Activated T-cell treated with anti-CD3 and anti-CD28 coated beads for 1 hour (primary cell): ENCODE measurements at places on chromosomes 11 and 22.

DNA sequence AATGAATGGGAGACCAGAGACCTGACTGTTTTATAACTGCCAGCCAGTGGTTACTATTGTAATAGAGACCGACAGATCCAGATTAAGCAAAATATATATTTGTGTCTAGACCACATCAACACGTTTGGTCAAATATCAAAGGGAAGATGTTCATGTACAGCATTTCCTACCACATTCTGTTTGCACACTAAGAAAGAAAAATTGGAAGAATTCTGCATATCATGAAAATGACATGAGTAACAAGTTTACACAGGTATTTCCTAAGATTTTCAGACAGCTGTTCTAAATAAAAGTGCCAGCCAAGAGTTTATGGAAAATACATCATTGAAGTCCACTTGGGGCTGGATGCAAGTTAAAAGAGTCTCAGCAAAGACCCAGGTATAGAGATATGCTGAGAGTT, 145.5 kb upstream of the ANO3 start:
- no peak for DNase-seq

DNA sequence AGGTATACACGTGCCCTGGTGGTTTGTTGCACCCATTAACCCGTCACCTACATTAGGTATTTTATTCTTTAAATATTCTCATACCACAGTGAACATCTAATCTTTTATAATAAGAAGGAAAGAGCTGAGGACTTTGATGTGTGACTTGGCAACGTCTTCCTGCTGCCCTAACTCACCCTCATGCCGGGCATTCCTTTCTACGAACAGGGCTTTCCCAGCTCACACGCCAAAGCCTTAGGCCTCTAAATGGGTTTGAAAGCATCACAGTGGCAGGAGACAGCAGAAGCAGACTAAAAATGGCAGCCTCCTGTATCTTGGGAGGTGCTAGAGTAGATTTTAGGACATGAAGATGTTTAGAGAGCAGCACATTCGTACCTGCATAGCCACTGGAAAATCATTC, 52.6 kb downstream of the CLTCL1 start:
- DNase-seq, result no peak

DNA sequence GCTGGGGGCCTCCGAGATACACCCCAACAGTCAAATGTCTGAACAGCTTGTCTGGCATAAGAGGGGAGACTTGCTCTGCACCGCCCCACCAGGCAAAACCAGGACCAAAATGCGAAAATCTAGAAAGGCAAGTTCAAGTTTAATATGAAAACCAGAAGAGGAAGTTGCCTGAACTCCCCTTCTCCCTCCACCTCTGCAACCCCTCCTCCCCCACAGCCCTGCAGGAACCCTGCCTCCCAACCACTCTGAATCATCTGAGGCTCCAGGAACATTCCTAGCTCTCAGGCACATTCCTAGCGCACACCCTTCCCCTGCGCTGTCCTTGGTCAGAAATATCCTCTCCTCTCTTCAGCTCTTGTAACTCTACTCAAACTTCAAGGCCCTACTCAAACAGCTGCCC, 36.7 kb downstream of the ISX start:
- DNase-seq, result no peak

GRCh38 chr11:129503646-129504045, 128.0 kb downstream of the BARX2 start:
- no peak for DNase-seq

DNA sequence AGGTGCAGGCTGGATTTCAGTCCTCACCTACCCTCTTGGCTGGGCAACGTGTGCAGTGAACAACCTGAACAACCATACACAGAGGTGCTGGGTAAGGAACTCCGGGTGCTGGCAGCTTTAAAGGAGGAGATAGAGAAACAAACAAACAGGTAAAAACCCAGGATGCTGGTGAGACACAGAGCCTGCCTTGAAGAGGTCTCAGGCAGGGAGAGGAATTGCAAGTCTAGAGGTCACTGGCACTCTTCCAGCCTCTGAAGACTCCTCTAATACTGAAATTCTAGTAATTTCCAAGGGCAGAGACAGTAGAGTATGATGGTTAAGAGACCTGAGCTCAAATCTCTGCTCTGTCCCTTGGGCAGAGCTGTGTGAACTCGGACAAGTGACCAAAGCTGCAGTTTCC, 192.5 kb downstream of the CEP164 start:
- DNase-seq, result no peak

DNA sequence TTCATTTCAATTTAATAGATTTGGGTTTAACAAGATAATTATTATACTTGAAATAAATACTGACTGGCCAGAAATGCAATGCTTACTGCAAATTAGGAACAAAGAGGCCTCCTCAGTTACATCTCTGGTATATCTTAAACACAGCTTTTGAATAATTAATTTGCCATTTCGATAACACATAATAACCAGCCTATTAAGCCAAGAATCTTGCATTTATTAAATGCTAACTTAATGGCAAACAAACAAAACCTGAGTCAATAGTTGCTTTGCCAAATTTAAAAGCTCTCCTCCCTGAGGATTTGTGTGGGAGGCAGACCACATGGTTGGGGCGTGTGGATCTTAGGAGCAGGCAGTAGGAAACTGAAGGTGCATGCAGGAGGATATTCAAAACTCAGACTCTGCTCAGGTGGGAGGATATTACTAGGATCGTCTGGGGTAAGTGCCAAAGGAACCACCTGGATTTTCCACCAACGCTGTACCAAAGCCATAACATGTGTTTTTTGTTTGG, 17.9 kb upstream of the FJX1 start:
- no peak for DNase-seq

DNA sequence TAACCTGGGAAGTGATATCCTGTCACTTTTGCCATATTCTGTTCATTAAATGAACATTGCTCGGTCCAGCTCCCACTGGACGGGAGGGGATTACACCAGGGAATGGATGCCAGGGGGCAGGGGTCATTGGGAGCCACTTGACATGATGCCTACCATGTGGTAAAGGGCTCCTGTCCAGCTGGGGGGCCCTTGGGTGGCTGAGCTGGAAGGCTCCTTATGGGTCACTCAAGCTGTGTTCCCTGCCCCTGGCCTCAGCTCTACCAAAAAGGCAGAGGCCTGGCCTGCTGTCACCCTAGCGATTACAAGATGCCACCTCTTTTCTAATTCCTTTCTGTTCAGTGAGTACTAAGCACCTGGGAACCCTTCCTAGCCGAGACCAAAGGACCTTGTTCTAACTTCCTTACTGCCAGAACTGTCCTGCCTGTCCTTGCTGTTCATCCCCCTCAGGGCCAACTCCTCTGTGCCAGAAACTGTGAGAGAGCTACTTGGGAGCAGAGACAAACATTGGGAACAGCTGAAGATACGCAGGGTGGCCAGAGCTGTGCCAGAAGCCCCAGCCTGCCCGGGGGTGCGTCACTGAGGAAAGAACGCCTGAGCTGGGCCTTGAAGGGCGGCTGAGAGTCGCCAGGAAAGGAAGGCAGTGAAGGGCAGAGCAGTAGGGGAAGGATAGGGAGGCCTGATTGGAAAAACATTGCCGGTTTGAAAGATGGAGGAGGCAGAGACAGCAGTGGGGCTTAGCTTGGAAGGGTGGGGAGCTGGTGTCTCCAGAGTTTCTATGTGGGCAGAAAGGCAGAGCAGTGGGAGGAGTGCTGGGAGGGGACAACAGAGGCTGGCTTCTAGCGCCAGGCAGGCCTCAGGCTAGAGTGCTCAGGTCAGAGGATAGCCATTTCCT, 12.7 kb upstream of the UVRAG start:
- no peak for DNase-seq

GRCh38 chr11:134957540-134958335, 545.7 kb upstream of the B3GAT1 start:
- no peak for DNase-seq

DNA sequence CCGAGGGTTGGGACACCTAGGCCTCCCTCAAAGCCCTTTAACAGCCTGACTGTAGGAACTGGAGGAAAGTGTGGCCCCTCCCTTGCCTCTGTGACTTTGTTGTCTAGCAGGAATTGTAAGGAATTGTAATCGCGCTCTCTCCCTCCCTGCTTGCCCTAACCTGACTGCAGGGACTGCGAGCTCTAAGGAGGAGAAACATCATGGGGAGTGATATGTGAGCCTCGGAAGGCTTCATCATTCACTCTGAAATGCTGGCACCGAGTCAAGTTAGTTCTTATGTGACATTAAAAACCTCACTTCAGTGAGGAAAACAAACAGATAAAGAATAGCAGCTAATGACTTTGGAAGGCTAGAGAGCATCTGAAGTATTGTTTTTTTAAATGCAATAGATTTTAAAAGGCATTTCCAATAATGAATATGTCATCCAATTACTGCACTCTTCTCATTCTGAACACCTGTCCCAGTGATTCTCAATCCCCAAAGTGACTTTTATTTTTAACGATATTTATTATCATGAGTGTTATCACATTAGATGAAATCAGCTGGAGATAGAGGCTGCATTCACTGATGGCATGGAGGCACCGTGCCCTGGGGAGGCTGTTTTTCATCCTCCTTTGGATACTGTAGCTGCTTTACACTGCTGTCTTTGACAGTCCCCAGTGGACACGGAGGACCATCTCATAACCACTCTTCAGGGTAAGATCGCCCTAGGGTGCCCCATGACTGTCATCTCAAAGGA, 58.5 kb upstream of the NTM start:
- no peak for DNase-seq

GRCh38 chr22:46958191-46958590, 195.7 kb downstream of the TBC1D22A start:
- no peak for DNase-seq

DNA sequence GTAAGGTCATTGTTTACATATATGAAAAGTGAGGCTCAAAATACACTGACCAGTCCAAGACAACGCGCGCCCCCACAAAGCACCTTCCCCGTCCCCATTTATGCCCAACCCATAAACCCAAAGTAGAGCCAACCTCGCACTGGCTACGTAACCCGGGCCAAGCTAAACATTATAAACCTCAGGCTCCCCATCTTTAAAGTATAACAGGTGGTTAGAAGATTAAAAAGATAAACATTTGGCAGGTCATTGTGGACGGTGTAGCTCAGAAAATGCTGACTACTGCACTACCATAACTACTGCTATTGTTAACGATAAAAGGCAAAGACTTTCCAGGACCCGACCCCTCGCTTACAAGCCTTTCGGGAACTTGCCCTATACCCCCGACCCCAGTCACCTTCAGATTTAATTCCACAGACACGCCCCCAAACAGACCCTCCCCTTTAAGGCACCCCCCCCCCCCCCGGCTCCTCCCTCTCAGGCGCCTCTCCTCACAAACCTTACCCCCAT, 470 bp downstream of the NUMA1 start:
- no peak for DNase-seq

DNA sequence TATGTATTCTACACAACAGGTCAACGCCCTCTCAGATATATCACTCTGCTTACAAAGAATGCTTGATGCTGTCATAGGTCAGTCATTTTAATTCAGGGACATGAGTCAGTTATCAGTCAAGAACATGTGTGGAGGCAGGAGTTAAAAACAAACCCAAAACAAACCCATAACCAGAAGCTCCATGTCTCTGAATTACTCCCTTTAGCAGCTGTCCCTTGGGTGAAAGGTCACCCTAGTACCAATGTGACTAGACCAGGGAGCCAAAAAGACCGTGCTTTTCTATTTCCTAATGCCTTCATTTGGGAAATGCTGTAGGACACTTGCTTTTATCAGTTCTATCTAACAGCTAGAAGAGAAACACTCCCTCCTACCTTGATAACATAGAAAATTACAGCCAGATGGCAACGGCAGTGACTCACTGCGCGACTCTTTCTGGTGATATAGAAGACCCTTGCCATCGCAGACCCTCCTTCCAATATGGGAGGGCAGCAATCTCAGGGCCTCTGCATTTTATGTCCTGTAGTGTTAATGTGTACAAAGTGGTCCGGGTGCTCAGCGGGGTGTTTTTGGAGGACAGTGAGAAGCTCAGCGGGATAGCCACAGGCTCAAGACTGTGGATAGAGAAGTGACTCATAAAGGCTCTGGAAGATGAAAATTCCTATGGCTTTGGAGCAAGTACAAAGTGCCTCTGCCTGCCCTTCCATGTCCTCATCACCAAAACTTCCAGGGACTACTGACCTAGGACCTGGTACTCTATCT, 24.8 kb downstream of the APOL5 start:
- no peak for DNase-seq

- DNase-seq, result no peak
These were observed 79.0 kb downstream of the BUD13 start for GRCh38 chr11:116693593-116694348.

GRCh38 chr11:127844876-127845275, 742.5 kb downstream of the ETS1 start:
- no peak for DNase-seq

GRCh38 chr11:111330234-111330893, 32.0 kb downstream of the POU2AF3 start:
- no peak for DNase-seq

DNA sequence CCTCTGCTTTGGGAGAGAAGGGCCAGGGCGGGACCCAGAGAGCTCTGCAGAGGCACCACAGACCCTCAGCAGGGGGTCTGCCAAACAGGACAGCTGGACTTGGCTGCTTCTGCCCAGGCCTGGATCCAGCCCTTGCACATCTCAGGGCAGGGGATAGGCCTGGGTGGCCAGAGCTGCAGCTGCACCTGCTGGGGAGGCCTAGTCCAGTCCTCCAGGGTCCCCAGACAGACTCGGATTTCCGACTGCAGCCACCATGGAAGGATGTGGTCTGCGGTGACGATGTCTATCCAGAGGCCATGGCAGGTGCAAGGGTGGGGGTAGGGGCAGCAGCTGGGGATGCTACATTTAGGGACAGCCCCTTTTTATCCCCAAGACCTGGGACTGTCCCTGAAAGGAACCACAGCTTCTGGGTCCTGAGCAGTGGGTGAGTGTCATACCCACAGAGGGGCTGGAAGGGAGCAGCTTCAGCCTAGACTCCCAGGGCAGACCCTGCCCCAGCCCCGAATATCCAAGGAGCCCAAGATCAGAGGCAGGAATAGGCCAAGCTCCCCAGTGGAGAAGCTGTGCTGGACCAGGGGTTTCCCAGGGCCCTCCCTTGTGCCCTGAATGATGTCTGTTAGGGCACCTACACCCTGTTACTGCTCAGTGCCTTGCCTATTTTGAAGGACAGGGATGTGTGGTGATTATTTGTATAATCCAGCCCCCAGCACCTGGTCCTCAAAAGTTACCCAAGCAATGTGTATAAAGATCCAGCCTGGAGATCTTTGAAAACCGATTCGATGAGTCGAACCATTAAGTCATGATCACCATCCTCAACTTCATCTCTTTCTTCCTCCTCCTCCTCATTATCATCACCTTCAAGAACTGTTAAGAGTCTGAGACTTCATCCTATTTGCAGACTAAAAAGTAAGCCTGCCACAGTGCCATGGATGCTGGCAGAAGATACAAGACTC, 2.5 kb upstream of the IGLL5 start:
- DNase-seq, result no peak

GRCh38 chr11:79076526-79077115, 364.2 kb downstream of the TENM4 start:
- DNase-seq, result no peak
